ENCODE measurements at places on chromosomes 11 and 22.

DNA sequence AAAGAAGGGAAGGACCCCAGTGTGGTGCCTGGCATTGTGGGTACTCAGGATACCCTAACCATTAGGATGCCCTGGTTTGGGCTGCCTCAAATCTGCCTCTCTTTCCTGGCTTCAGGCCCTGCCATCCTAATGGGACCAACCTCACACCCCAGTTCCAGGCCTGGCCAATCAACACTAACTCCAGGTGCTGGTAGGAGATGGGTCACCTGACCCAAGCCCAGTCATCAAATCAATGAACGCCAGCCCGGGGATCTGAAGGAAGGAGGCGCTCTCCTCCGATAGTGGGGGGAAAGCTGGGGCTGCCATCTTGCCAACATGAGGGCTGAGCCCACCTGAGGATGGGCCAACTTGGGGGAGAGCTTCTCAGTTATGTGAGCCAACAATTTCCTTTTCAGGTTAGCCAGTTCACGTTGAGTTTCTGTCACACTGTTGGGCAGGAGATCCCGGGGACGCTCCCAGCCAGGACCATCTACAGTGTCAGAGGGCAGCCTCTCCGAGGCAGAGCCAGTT, 12.7 kb downstream of the MFNG start:
- DNase-seq: no peak

DNA sequence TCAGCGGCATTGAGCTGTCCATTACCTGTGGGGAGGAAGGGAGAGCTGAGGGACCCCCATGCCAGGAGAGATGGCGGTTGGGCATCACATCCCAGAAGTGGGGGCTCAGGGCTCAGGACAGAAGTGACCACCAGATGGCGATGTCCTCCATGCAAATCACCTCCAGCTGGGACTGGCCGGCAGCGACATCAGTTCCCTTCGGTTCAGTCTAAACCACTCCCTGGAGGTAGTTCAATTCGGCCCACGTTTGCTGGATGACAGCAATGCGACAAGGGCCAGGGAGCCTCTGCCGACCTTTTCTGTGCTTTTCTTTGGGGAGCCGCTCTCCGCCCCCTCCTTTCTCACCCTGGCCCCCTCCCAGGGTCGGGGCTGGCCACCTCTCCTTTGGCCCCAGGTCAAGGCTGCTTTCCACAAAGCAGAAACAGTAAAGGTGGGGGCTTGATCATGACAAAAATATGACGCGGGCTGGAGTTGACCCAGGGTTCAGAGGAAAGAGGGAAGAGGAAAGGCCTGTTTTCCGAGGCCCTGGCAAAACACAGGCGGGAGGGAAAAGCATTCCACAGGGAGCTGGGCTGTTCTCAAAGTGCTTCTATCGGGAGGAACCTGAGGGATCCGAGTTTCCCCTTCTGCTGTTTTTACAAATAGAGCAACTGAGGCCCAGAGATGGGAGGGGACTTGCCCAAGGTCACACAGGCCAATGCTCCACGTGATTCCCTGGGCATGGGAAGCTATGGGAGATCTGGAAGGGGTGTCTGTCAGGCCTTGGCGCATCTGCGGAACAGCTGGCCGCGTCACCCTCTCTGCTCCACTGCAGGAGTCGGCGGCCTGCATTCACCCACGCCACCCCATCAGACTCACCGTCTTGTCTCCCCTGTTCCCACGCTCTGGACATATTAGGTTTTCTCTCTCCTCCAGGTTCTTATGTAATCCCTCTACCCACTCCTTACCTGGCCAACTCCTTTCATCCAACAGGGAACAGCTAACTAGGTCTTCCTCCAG, 54.7 kb downstream of the FBXO7 start:
- peak; percentile 57 for DNase-seq

GRCh38 chr22:31230871-31231621, 18.9 kb downstream of the LIMK2 start:
- DNase-seq: no peak

- DNase-seq: no peak
These were observed 5.8 kb upstream of the HBE1 start for GRCh38 chr11:5275369-5276110.

DNA sequence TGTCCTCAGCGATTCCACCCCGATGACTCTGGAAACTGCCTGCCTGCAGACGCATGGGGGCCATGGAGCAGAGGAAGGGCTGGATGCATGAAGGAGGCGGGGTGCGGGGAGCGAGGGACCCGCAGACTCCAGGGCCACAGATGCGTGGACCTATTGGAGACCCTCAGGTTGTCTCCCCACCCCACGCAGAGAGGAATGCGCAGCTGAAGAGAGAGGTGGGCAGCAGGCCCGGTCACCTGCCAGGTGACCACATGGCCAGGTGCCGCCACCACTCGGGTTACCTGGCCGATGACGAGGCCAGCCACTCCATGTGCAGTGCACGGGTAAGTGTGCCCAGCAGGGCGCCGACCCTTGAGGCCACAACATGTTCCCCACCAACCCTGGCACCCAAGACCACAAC, 371 bp downstream of the CCDC116 start:
- no peak for DNase-seq

GRCh38 chr11:57776031-57776521, 14.5 kb downstream of the CTNND1 start:
- DNase-seq: no peak

GRCh38 chr11:17446482-17446881, 30.2 kb downstream of the ABCC8 start:
- DNase-seq: no peak

GRCh38 chr22:17512960-17513359, 50.3 kb upstream of the SLC25A18 start:
- no peak for DNase-seq

- no peak for DNase-seq
These were observed 35.2 kb upstream of the CREB3L1 start for GRCh38 chr11:46242041-46242951.

DNA sequence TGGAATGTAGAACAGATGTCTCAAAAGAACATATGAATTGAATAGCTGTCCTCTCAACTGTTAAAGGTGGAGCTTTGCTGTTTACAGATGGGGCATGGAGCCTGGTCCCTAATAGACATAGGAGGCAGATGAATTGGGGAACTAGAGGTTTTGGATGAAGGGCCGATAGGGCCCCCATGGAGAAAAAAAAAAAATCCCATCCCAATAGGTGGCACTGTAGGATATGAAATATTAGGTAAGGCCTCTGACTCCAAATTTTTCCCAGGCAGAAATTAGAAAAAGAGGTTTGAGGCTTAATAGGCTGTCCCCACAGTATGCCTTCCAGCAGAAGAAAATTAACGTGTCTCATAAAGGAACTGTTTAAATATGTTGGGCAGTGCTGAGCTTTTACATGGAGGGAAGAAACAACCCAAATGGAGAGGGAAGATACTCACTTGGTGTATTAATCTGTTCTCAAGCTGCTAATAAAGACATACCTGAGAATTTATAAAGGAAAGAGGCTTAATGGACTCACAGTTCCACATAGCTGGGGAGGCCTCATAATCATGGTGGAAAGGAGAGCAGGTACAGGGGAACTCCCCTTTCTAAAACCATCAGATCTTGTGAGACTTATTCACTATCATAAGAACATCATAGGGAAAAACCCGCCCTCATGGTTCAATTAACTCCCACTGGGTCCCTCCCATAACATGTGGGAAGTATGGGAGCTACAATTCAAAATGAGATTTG, 30.1 kb upstream of the TMEM45B start:
- DNase-seq: no peak

Measured in C1 segment of cervical spinal cord (tissue), 14 donors.